ENCODE measurements at places on chromosomes 7 and 10. TPM values are rescaled to one million over a fixed set of nuclear protein-coding genes. Genes with fewer than 3 reads are reported as not detected.
A peak's percentile ranks its signal among the peaks of the same experiment; 100 is the strongest.

GRCh38 chr10:110502072-110502845 is 4.6 kb downstream of the DUSP5 start:
- no peak for DNase-seq

The BAG3 gene
- 68.1 TPM for total RNA-seq

- DNase-seq = no peak
Measured at GRCh38 chr7:4745971-4746919, 29.2 kb upstream of the AP5Z1 start.

GRCh38 chr10:124388823-124389612 is 29.7 kb downstream of the OAT start:
- DNase-seq = peak; percentile 94

DNA sequence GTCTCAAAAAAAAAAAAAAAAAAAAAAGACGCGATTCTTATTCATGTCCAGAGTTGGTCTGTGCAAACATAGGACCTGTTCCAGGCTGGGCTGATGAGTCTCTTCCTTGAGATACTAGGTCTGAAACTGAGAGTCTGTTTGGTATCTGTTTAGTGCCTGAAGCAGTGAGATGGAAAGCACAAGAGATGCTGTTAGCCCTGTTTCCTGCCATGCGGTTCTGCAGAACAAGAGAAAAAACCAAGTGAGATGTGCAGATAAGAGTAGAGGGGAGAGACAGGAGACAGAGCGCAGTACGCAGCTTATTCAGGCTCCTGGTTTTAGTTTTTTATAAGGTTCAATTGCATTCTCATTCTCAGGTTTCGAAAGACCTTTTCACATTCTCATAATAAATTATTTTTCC is 85.8 kb upstream of the PRKCQ start:
- DNase-seq = no peak

DNA sequence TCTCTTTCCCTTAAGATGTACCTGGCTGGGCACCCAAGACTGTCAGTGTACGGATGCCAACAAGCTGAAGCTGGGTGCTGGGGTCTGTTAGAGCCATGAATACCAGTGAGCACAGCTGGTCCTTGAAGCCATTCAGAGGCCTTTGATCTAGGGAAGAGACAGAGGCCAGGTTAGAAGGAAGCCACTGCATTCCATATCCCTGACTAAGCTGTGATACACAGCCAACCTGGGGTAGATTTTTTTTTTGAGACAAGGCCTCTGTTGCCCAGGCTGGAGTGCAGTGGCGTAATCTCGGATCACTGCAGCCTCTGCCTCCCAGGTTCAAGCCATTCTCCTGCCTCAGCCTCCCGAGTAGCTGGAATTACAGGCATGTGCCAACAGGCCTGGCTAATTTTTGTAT is 20.8 kb downstream of the ZDHHC16 start:
- no peak for DNase-seq

The GHRHR gene
- not detected for total RNA-seq

DNA sequence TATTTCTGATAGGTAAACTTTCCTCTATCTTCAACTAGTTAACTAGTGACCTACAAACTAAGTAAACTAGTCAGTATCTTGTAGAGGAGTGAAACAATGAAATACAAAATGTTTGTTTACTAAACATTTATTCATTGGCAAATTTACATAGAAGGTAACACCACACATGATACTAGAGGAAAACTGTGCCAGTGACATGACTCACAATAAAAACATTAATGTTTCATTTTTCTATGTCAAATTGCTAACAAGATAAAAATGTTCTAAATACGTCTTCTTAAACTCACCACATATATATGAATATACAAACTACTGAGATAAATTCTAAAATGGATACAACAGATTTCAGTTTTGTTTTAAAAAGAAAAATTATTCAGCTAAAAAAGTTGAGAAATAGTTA is 471.3 kb downstream of the PARD3 start:
- no peak for DNase-seq

The NUTM2E gene
- not detected for total RNA-seq

GRCh38 chr10:110977662-110978061 is 58.3 kb downstream of the SHOC2 start:
- no peak for DNase-seq

GRCh38 chr10:119222537-119222936 is 15.2 kb downstream of the GRK5 start:
- DNase-seq = no peak

The CYP2E1 gene
- 0.83 TPM for total RNA-seq

The CALML3 gene
- total RNA-seq = not detected

The TRIM24 gene
- total RNA-seq = 13.0 TPM

The NUTM2A gene
- total RNA-seq = 1.7 TPM

DNA sequence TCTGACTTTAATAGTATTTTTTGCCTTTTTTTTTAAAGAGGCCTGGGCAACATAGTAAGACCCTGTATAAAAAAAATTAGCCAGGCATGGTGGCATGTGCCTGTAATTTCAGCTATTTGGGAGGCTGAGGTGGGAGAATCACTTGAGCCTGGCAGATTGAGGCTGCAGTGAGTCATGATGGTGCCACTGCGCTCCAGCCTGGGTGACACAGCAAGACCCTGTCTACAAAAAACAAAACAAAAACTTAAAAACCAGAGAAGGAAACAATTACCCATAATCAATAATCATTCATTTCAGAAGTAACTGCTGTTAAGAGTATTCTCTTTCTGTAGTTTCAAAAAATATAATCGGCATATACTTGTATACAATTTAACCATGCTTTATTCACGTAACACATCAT is 28.0 kb downstream of the VPS26A start:
- DNase-seq = no peak

The LEP gene
- total RNA-seq = not detected

DNA sequence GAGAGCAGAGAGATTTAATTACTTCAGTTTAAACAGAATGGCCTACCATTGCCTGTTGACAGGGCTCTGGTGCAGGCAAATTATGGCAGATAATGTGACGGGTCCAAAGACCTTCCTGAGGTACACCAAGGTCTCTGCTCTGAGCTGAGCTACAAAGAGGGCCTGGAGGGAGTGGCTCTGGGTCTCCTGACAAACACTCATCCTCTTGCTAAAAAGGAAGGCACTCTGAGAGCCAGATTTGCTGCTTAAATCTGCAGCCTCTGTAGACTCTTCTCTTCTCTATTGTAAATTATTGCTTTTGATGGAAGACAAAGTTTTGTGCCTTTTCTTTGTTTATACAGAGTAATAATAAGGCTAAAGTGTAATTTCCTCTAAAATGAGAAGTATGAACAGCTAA is 529.5 kb upstream of the FZD8 start:
- no peak for DNase-seq

The C10orf143 gene
- total RNA-seq = 4.0 TPM

DNA sequence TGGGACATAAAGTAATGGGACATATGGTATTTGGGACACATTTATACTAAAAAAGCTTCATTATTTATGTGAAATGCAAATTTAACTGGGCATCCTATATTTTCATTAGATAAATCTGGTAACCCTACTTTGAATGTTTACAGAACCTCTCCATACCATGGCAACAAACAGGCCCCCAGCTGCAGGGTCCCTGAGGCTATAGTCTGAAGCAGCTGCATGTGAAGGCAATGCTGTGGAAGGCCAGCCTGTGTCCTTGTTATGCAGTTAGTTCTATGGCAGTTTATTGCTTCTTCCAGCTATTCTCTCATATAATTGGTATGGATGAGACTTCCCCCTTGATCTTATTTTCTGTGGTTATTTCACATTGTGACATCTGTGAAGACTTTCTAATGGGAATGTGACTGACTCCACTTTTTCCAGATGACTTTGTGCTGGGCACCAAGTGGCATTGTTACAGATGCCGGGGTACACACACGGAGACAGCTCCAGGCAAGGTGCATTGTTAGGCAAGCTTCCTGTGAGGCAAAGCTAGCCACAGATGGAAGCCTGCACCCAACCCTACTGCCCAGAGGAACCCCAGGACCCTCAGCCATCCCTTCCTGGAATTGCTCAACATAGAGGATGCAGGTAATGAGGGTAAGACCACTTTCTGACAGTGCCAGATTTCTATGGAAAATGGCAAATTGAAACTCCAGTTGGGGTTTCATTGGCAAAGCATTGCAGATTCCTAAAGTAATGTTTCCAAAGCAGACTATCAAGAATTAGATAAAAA is 49.5 kb upstream of the ADAM12 start:
- peak; percentile 24 for DNase-seq

- peak; percentile 79 for DNase-seq
Measured at GRCh38 chr7:29480934-29481651, 82.5 kb upstream of the PRR15 start.

DNA sequence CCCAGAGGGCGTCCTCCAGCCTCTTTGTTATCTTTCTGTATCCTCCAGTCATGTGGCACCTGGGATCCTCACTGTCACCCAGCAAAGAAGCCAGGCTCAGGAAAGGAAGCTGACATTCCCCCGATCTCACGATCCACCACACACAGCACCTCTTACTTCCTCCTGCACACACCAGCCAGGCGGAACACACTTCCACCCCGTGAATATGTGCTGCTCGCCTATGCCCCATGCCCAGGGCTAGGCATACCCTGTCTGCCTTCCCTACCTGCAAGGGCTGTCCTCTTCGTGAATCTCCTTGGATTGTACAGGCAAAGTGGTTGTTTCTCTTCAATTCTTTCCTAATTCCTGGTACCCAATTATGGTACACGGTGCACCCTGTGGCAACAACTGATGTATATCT is 191.0 kb downstream of the TNS3 start:
- DNase-seq = no peak

GRCh38 chr10:124319926-124320391 is 98.8 kb downstream of the OAT start:
- no peak for DNase-seq

DNA sequence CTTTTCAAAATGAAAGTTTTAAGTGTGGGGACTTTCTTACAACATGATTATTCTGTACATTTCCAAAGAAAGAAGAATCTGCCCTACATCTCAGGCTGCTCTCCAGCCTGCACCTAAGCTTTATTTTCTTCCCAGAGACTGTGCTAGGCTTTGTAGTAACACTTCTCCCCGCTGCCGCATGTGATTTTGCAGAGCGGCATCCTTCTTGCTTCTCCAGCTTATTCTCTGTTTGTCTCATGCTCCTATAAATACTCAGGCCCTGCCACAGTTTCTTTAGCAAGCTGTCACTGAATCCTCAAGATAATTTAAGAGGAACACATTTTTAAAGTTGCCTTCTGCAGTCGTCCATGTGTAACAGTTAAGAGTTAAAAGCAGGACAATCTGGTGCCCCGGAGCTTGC is 53.5 kb downstream of the INSYN2A start:
- DNase-seq = no peak

The MEOX2 gene
- 11.2 TPM for total RNA-seq

DNA sequence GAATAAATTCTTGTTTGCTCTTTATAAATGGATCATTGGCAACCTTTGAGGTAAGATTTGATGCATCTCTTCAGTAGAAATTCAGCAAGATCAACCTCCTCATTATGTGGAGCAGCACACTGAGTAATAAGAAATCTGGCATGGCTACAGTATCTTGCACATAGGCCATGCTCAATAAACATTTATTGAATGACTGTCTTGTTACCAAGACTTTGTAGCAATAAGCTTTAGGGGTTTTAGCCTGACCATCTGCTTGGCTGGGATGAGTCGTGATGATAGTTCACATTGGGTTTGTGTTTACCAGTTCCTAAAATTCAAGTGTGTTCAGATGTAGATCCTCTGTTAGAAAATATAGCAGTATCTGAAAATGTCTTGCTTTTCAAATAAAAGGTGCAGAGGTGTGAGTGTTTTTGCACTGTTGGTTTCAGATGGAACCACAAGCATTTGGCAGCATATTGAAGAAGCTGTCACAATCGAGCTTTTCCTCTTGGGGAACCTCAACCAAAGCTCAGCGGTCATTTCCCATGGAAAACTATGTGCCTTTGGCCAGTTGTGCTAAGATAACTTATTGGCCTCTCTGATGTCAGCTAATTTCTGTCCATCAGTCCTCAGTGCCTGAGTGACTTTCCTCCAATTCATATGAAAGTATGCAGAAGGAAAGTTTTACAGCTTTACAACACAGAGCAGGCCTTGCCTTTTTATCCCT is 442.6 kb downstream of the GFRA1 start:
- DNase-seq = no peak

GRCh38 chr10:60082744-60083344 is 176.5 kb upstream of the CCDC6 start:
- DNase-seq = no peak

The BBIP1 gene
- total RNA-seq = 17.6 TPM

DNA sequence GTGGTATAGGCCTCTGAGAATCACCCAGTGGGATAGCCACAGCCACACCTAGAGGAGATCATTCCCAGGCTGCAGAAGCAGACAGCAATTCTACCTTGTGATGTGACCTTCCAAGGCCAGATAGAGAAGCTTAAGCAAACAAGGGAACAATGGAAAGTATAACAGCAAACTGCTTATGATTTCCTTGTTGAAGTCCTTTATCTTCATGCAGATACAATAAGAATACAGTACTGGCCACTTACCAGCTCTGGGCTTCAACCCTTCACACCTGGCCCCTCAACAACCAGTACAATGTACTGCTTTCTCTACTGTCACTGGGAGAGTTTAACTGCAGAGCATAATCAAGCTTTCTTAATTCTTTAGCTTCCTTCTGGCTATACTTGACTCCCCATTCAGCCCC is 22.6 kb upstream of the DDX50 start:
- DNase-seq = no peak

The TMEM213 gene
- total RNA-seq = not detected

GRCh38 chr10:23742368-23742767 is 303.5 kb downstream of the OTUD1 start:
- no peak for DNase-seq

The POP7 gene
- 27.0 TPM for total RNA-seq

DNA sequence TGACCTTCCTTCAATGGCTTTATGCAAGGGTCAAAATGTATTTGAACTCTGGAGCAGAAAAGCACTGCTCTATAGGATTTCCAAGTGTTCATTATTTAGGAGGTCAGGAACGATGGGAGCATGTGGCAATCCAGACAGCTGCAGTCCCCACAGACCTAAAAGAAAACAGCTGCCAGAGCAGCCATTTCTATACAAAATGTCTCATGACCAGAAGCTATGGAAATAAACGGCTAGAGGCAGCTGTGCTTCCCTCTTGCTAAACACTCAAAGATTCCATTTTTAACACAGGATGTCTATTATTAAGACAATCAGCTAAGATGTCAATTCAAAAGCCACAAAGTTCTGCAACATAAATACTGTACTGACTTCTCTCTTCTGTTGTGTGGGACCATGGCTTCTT is 879.1 kb upstream of the C7orf33 start:
- no peak for DNase-seq

DNA sequence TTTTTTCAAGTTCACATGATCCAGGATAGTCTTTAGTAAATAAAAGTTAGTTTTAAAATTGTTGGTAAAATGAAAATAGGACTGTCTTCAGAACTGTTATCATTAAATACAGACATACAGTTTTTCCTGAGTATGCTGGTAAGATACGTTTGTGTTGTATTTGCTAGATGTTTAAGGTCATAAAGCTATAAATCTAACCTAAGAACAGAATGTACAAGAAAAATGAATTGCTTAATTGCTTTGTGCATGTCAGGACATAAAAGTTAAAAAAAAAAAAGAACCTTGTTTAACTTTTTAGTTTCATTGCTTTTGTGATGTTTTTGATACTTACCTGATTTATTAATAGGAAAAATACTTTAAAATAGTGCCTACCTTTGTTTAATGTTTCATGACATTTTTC is 29.2 kb upstream of the CLDN4 start:
- DNase-seq = no peak

The HOXA1 gene
- total RNA-seq = 0.71 TPM

The KCNIP2 gene
- total RNA-seq = 0.33 TPM
